Osteoblast (primary cell): ENCODE measurements at places on chromosomes 2 and 18.
A peak's percentile ranks its signal among the peaks of the same experiment; 100 is the strongest.

DNA sequence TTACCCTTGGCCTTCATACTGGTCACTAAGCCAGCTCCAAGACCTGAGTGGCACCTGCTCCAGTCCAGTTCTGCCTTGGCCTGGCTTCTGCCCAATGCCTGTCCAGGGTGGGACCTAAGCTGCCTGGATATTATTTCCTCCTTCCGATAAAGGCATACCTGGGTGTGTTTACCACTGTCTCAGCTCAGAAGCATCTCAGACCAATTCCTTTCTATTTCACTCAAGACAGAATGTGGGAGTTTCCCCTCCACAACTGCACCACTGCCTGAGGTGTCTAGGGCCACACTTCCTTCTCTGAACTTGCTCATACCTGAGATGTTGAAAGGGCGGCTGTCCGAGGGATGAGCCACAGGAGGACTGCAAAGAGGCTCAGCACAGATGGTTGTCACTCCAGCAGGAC is 18.4 kb upstream of the CAB39 start:
- DNase-seq: no peak

GRCh38 chr18:6741232-6741663 is 11.7 kb downstream of the ARHGAP28 start:
- peak; percentile 82 for DNase-seq

DNA sequence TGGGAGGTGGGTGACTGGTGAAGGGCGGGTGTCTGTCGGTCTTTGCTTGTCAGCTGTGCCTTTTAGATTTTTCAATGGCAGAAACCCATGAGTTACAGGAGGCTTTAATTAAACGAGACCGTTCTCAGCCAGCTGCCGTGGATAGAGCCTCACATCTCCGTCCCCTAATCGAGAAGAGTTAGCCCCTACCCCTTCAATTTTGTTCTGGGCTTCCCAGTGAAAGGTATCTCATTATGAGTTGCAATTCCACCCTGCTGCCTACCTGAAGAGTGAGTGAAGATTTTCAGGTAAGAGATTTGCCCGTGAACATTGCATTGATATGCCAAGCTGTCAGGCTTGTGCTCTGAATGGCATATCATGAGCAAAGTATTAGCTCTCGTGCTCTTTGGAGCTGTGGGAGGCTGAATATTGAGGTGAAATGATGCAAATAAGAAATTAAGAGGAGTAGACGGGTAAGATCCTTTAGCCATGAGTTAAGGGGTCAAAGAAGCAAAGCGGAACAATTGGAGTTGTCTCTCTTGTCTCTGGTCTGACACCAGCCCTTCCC is 118.7 kb upstream of the MSTN start:
- DNase-seq: peak; percentile 14

DNA sequence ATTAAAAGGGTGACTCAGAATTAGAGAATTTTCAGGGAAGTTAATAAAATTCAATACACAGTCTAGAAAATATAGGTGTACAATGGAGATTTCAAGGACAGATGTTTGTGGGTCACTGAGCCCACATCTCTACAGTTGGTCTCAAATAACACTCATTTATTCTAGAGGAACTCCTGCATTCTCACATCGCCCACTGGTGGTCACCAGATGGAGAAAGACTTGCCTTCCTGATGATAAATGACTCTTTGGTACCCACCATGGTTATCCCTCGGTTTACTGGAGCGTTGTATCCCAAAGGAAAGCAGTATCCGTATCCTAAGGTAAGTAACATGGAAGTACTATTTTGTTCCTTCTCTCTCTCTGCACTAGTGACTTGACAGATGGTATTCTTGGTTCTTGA is 1297.1 kb downstream of the DPP10 start:
- DNase-seq: no peak

GRCh38 chr2:54063967-54064535 is 51.4 kb upstream of the ACYP2 start:
- DNase-seq: no peak

GRCh38 chr18:59908799-59909198 is 9.0 kb downstream of the PMAIP1 start:
- no peak for DNase-seq

DNA sequence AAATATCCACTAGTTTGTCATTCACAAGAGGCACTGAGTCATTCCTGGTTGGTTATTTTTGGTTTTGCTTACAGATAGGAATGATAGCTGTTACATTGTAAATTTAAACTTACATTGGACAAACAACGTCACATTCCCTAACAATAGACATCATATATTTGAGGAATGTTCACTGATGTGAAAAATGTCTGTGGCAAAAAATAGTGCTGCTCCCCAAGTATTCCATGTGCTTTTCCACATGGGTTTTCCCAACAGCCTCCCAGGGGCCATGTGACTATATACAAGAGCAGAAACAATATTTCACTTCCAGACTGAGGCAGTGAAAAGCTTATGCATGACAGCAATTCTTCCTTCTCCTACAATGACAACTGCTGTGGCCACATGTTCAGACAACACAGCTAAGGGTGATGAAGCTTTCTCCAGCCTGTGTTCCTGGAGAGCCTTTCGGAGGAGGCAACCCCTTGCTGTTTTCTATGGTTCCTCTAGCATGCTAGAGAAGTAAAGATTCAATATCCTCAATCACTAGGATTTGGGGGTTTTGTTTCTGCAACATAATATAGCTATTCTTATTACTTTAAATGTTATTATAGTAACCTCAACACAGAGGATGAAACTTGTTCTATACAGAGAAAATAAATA is 202.7 kb downstream of the PTH2R start:
- no peak for DNase-seq

GRCh38 chr2:64643838-64644457 is 9.8 kb downstream of the SERTAD2 start:
- DNase-seq: no peak

- DNase-seq: no peak
Observed at GRCh38 chr2:216934151-216934550, 74.3 kb upstream of the TNP1 start.

GRCh38 chr2:156511803-156512202 is 75.6 kb downstream of the GPD2 start:
- no peak for DNase-seq

DNA sequence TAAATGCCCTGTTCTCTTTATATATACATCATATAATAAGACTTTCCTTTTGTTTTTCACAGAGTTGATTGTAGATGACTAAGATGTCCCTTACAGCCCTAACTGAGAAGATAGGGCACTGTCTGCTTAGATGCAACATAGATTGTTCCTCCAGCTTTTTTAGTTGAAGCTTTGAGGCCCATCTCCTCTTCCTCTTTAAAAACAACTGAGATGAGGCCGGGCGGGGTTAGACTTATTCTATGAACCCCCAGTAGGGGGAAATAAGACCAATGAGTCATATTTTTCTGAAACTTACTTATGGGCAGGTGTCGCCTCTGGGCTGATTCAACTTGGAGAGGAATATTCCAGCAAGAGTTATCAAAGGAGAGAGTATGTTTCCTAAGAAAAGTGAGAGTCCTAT is 84.6 kb downstream of the FBXO15 start:
- no peak for DNase-seq

- DNase-seq: no peak
Observed at GRCh38 chr18:50166901-50167300, 28.0 kb downstream of the MYO5B start.

- DNase-seq: no peak
Observed at GRCh38 chr18:24786027-24786426, 325.6 kb downstream of the HRH4 start.

DNA sequence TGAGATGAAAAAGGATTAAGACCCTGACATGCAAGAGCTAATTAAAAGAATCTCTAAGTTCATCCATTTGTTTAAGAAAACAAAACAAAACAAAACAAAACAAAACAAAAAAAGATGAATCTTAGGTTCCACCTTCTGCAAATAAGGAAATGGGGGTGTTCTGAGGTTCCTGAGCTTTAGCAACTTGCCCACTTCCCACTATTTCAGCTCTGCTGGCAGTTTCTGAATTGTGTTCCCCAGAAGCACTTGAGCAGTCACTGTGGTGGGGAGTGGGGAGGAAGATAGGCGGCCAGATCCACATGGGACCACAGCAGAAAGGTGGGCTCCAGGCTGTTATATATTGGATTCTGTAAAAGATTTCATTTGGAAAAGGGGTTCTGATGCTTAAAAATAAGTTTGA is 20.3 kb downstream of the INO80C start:
- no peak for DNase-seq

- DNase-seq: peak; percentile 58
Observed at GRCh38 chr18:12652861-12653401, 5.0 kb downstream of the SPIRE1 start.

- DNase-seq: no peak
Observed at GRCh38 chr2:192140236-192140839, 54.4 kb downstream of the TMEFF2 start.

DNA sequence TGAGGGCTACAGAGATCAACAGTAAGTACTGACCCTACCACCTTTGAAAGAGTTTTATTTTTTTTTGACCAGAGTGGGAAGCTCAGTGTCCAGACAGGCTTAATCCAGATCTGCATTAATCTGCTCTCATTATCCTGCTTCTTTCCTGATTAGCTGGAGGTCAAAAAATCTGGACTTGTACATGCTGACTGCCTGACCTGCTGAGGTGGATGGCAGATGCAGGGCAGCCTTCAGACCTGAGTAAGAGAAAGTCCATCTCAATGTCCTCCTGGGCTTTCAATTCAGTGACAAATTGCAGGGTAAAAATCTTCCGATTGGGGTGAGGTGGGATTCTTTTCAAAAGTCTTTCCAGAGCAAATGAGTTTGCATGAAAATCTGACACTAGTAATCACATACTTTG is 998.8 kb upstream of the PIK3C3 start:
- no peak for DNase-seq

DNA sequence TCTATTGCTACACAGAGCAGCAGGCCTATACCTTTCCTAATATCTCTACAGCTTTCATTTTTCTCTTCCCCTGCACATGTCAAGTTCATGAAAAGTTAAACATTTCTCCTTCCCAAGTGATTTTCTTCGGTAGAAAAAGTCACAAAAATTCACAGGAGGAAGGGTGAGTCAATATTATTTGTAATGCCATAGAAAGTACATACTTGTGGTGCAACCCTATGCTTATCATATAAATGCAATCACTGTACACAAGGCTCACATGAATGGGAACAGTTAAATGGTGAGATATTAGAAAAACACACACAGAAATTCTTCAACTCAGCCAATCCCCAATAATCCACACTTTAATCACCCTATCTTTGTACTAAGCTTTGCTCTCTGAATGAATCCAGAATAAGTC is 651.6 kb downstream of the LRRTM4 start:
- DNase-seq: no peak

GRCh38 chr18:61975526-61976326 is 82.9 kb upstream of the RNF152 start:
- DNase-seq: no peak

DNA sequence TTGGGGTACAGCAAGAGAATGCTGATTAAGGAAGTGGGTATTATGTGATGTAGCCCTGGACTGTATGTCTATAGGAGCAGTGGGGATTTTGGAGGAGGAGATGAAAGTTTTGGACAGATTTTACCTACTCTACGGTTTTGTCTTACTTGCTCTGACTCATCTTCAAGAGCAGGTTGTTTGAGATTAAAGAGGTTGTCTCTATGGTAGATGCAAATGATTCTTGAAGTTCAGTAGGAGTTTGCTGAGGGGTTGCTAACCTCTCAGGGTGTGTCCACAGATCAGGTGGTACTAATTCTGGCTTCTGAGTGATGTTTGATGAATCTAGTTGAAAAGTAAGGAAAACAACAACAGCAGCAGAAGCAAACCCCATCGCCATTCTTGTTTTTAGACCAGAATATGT is 9.7 kb upstream of the SERPINB12 start:
- no peak for DNase-seq

GRCh38 chr2:72159211-72159993 is 11.7 kb upstream of the CYP26B1 start:
- no peak for DNase-seq

DNA sequence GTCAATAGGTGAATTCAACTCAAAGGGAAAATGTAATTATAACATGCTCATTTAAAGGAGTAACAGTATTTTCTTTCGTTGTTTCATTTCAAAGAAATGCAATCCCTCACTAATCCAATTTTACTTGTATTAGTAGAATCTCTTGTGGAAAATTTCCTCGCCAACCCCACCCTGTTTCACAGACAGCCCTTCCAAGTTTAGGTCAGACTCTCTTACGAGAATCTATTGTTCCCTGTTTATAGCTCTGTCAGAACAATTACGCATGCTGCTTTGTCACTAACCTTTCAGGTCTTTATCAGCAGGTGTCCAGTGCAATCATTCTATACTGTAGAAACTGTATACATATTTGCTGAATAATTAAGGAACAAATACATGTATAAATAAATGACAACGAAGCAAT is 657.8 kb upstream of the LINC00305 start:
- DNase-seq: no peak

GRCh38 chr2:31020713-31021112 is 117.5 kb downstream of the GALNT14 start:
- DNase-seq: no peak

GRCh38 chr2:11983870-11984269 is 237.4 kb downstream of the LPIN1 start:
- no peak for DNase-seq

DNA sequence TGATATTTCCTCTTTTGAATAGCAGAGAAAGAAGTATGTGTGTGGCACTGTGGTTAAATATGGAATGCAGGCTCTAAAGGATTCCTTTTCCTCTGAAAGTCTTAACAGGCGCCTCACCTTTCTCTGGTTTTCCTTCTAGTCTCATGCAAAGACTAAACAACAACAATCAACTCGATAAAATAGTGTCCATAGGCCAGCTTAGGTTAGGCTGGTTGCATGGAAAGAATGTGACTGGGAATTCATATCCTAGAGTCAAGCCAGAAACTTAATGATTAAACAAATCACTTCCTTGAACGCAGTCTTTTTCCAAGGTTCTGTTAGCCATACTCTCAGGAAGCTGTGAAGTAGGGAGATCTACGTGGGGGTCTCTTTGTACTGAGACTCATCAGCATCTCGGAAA is 800.8 kb upstream of the ID2 start:
- no peak for DNase-seq

DNA sequence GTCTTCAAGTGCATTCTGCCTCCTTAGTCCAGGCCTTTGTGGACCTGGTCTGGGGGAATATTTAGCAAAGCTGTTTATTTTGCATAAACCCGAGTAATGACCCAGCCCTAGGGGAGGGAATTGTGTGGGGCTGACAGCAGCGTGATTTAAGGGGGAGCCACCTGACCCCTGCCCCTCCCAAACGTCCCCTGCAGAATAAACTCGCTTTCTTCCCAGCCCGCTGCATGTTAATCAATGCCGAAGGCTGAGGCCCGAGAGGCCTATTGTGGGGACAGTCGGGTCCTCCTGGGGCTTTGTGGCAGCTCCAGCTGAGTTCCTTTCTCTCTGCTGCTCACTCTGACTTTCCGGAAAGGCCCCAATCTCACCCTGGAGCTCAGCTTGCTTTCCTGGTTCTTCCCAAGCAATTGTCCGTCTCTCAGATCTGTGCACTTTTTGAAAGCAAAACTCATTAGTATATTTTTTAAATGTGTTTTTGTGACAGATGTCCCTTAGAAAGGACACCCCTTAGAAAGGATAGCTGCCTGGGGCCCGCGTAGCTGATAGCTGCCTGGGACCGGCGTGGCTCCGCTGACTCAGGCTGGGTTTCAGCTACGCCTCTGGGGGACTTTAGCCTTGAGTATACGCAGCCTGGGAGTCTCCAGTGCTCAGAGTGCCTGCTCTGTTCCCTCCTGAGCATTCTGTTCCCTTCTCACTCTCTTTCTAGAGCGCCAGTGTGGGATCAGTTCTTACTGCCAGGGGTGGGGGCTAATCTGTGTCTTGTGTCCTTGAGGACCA is 158.3 kb downstream of the GLI2 start:
- peak; percentile 70 for DNase-seq
